Activated CD4-positive, alpha-beta T cell treated with anti-CD3 and anti-CD28 coated beads for 24 hours (primary cell): ENCODE measurements at places on chromosomes 7 and 10.

GRCh38 chr7:116451957-116452729, 47.4 kb upstream of the CAV2 start:
- no peak for DNase-seq

GRCh38 chr10:118978316-118978997, 51.1 kb upstream of the NANOS1 start:
- no peak for DNase-seq

GRCh38 chr7:129769866-129770808, 158.6 kb downstream of the NRF1 start:
- no peak for DNase-seq

DNA sequence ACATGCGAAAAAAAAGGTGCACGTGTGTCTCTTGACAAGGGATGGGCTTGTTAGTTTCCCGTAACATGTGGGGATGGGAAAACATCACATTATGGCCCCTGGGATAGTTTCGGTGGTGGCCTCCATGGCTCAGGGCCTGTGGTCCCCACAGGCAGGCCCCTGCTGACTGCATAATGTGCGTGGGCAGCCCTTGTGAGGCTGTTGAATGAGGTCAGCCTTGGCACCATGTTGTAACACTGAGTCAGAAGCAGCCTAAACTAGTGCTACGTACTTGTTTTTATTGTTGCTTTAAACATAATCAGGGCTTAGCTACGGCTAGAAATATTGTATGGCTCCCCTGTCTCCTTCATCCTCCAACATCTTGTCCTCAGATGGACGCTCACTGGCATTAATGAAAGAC, 80.6 kb downstream of the BEND7 start:
- DNase-seq, result no peak

GRCh38 chr7:131188367-131189339, 139.0 kb upstream of the MKLN1 start:
- peak; percentile 43 for DNase-seq

GRCh38 chr7:43878867-43879266, 9.6 kb upstream of the MRPS24 start:
- no peak for DNase-seq

DNA sequence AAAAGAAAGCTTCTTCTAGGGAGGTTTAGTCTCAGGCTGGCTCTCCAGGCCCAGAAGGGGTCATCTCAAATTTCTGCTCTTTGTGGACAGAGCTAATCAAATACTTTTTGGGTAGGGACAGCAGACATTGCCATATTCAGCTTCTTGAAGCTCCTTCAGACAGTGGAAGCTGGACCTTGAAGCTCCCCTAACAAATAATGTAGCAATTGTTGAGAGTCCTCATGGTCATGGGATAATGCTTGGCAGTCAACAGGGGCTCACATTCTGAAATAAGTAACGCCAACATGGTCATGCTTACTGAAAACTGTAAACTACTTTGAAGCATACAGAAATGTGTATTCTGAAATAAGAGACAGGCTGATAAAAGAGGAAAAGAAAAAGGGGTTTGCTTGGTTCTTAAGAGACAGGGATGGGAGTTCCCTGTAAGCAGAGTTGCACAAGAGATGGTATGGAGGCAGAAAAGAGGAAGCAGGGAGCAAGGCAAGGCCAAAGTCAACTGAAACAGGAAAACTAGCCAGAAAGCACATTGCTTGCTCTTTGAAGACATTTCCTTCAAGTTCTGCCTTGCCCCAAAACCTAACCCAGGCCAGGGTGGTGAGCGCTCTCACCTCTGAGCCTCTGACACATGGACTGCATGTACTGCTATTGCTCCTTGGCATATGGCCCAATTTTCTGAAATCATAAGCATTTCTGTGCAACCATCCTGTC, 53.1 kb upstream of the KMT2E start:
- no peak for DNase-seq

DNA sequence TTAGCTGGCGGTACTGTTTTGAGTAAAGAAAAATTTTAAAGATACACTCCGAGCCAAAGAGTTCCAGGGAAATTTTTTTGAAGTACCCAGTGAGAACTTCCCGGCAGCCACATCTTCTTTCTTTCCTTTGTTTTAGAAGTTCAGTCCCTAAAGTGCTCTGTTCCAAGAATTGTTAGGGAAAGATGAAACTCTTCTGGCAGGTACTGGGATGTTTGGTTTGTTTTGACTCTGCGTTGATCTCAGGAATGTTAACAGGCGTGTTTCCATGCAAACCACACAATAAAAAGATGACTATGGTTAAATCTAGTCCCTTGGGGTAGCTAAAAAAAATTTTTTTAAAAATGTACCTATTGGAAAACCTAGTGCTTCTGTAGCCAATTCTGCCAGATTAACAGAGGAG, 224.7 kb upstream of the PHYHIPL start:
- no peak for DNase-seq
